NCI-H1694 (cell line): ENCODE measurements at places on chromosomes 7 and 10.

DNA sequence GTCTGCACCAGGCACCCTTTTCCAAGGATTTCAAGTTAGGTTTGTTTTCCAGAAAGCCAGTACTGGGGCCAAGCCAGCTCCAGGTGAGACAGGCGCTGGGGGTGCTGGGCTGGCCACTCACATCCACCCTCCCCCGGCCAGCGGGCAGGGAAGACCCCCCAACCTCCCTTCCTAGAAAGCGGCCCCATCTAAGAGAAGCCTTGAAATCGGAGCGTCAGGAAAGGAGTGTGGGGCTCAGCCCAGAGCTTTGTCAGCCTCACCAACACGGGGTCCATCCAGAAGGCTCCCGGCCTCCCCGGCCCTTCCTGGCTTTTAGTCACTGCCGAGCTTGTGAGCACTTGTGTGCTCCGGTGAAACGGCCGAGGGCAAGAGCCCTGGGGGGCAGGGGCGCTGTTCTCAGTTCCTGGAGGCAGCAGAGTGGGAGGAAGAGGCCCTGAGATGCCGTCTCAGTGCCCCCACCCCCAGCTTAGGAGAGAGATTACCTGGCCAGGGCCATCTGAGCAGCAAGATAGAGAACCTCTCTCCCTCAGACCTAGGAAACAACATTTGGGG lies 39.6 kb downstream of the PDGFA start:
- DNase-seq = no peak

- no peak for DNase-seq
These were observed 149.3 kb upstream of the YAE1 start for GRCh38 chr7:39416866-39417265.

GRCh38 chr10:43857206-43857930 lies 208.7 kb upstream of the ZNF32 start:
- DNase-seq = peak; percentile 46

DNA sequence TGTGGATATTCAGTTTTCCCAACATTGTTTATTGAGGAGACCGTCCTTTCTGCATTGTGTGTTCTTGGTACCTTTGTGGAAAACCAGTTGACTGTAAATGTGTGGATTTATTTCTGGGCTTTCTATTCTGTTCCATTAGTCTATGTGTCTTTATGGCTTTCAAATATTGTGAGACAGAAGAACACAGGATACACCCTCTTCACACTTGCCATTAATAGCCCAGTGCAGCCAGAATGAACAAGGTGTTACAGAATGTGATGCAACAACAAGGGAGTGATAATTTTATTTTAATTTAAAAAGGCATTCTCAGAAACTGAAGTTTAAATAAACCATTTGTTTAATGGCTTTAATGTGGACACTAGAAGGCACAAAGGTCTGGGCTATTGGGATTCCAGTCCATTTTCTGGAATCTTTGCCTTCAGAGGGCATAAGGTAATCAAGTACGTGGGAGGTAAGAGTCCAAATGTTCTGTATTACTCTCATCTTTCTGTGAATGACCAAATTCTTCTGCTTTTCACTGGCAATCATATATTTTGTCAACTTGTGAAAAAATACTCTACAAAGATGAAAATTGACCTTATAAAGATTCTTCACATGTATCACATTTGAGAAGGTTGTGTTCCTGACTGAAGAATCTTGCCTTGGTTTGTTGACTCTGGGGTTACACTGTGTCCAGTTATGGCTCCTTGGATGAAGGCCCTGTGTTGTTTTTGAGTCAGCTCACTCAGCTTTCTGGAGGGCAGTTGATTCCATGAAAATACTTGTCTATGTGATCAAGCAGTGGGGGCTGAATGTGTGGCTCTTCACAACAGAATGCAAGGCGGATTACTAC lies 962.7 kb downstream of the LRMDA start:
- DNase-seq = no peak

- peak; percentile 4 for DNase-seq
These were observed 18.0 kb downstream of the RNLS start for GRCh38 chr10:88565072-88565471.

DNA sequence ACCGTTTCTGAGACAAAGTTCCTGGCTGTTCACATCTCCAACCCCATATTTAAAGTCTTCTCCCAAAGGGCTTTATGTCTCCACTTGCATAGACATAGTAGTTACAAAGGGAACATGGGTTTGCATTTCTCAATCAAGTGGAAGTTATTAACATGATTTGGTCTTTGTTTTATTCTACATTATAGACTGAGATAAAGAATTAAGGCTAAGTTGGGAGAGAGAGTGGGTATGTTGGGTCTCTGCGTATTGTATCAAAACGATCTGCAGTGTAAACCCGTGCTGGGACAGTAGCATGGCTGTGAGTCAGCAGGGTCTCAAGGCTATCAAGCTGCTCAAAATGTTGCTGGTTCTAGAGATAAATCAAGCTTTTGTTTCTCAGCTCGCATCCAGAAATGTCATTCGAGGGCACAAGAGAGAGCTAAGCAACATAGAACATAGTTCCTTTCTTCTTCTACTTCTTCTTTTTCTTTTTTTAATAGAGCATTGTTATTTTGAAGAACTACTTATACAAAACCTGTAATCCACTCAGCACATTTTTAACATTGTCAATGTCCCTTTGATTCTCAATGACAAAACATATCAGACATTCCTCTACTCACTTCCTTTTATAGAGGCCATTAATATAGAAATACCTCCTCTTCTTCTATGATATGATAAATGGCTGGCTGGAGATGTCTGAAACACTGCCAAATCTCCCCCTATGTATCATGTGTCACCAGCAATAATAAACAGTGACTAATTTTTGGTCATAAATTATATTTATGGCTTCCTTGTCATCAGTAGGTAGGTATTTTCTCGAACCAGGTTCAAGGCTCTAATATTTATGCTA lies 34.5 kb upstream of the RHOBTB1 start:
- DNase-seq = no peak

DNA sequence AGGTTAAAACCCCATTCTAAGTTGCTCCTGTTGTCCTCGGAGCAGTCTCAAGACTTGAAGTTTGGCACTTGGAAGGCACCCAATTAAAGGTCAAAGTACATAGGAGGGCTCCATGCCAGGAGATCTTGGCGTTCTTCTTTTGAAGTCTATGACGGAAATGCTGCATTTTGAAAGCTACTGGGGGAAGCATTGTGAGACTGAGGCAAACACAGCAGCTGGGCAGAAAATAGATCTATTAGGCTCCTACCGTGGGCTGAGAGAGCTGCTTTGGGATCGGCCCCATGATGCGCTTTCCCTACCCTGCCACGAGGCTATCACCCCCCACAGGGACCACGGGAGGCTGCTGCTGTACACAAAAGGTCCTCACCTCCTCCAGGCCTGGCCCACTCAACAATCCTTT lies 20.0 kb downstream of the KIAA1549 start:
- no peak for DNase-seq

GRCh38 chr7:26507108-26507987 lies 215.7 kb downstream of the SNX10 start:
- no peak for DNase-seq

GRCh38 chr7:70736715-70737460 lies 395.1 kb upstream of the GALNT17 start:
- DNase-seq = no peak

DNA sequence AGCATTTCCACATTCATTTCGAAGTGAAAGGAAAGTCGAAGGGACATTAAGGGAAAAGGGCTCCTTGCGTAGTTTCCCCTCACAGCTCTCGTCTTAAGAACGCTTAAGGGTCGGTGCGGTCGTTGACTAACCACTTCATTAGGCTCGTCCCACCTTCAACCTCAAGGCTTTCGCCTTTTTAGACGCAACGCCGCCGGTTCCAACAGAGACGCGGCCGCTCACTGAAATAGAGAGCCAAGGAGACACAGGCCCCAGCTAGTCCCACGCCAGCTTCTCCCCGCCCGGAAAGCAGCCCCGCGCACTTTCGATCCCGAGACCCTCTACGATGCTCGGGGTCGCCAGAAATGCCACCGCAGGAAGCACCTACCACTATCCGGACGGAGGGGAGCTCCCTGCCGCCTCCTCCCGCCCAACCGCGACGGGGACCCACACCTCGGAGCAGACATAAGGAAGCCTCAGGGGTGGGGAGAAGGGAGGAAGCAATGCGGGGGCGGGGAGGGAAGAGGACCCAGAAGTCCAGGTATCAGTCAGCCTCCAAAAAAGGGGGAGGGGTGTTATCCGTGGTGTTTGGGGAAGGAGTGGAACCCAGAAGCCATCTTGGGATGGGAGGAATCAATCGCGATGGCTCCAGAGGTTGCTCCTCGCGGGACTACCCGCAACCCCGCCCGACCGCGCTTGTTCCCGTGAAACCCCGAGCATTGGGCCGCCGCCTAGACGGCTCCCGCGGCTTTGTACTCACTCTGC lies 559 bp downstream of the TRA2A start:
- peak; percentile 58 for DNase-seq

GRCh38 chr7:148681821-148682220 lies 16.9 kb upstream of the CUL1 start:
- DNase-seq = no peak

- DNase-seq = no peak
These were observed 2.9 kb upstream of the CDK14 start for GRCh38 chr7:90593205-90593604.

DNA sequence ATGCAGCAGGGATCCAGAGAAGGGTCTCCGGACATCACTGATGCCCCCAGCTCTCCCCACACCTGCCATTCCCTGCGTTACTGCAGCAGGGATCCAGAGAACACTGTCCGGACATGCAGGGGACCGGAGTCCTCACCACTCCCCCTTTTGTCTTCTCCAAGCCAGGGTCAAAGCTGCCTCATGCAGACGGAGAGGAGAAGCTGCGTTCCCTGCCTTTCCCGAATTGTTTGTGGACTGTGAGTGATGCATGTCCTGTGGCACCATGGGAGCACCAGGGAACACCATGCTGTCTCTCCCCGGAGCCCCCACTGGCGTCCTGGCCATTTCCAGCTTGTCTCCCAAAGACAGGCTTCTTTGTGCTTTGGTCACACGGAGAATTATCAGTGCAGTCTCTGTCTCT lies 599.7 kb downstream of the PTPRN2 start:
- no peak for DNase-seq

DNA sequence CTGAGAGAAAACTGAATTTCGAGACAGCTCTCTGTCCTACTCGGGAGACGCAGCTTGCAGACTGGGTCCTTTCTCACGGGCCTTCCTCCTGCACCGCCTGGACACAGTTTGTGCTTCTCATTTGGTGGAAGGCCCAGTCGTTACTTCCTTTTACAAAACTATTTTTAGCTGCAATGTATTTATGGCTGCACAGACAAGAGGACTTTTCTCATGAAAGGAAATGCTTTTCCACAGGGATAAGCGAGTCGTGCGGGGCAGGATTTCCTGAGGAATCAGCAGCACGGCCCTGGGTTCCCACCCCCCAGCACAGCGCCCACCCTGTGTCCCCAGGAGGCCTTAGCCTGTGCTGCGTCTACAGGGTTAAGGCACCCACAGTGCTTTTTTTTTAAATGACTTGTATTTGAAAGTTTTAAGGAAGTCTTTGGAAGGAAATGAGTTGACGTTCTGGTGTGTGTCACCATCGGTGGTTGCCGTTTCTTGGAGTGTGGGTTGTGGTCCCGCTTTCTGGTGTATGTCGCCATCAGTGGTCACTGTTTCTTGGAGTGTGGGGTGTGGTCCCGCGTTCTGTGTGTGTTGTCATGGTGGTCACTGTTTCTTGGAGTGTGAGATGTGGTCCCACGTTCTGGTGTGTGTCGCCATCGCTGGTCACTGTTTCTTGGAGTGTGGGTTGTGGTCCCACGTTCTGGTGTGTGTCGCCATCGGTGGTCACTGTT lies 50.9 kb downstream of the INPP5A start:
- no peak for DNase-seq

- no peak for DNase-seq
These were observed 58.2 kb upstream of the BET1 start for GRCh38 chr7:94062372-94062771.

- no peak for DNase-seq
These were observed 27.0 kb upstream of the SUN1 start for GRCh38 chr7:805261-805660.

DNA sequence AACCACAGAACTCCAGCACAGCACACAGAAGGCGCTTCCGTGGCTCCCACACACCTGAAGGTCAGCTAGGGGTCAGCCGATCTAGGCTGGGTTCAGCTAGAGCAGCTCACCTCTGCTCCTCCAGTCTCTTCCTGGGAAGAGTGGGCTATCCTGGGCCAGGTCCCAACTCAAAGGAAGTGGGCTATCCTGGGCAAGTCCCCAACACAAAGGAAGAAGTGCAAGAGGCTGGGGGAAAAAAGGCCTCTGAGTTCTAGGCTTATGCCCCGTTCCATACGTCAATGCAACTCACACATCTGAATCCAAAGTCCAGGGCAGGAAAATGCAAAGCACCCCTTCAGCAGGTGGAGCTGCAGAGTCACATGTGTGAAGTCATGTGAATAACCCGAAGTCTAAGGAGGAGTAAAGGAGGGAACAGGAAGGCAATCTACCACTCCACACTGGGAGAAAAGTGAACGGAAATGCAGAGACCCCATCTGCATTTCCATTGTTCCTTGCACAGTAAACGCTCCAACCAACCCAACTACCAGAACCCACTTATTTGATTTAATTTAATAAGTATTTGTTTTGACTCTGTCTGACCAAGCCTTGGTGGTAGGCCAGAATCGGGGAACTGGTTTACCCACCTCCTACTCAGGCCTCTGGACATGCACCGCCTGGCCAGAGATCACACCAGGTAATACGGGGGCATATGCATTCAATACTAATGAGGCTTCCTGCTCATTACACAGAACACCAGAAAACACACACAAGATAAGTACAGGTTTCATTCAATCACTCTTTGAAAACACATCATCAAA lies 95.5 kb upstream of the RNF32 start:
- no peak for DNase-seq
